Stimulated activated CD4-positive, alpha-beta T cell treated with anti-CD3 and anti-CD28 coated beads, Interleukin-1b, Interleukin-23, amount 100 ng/mL, for 1 hour (primary cell): ENCODE measurements at places on chromosomes 11 and 22.

- no peak for DNase-seq
These were observed 1491.7 kb upstream of the RAG2 start for GRCh38 chr11:38089726-38090125.

GRCh38 chr11:84240847-84241246 is 954.7 kb upstream of the CCDC90B start:
- DNase-seq: no peak

DNA sequence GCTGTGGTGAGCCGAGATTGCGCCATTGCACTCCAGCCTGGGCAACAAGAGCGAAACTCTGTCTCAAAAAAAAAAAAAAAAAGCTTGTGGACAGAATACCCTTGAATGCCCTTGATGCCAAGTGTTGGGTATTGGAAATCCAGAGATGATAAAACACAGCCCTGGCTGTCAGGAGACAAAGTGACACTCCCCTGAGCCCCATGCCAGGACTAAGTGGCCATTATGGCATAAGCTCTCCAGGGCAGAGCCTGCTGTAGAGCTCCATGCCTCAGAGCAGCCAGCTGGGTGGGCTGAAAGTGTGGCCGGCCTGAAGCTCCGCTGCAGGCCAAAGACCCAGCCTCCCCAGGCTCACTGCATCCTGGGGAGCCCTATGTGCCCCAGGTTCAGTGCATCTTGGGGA is 4.9 kb downstream of the RNF215 start:
- no peak for DNase-seq

- DNase-seq: no peak
These were observed 379.5 kb downstream of the ETS1 start for GRCh38 chr11:128207861-128208321.
